Stimulated activated CD8-positive, alpha-beta memory T cell treated with anti-CD3 and anti-CD28 coated beads, Interleukin-7, amount 100 ng/mL, for 1 hour (primary cell): ENCODE measurements at places on chromosomes 3 and 15.

DNA sequence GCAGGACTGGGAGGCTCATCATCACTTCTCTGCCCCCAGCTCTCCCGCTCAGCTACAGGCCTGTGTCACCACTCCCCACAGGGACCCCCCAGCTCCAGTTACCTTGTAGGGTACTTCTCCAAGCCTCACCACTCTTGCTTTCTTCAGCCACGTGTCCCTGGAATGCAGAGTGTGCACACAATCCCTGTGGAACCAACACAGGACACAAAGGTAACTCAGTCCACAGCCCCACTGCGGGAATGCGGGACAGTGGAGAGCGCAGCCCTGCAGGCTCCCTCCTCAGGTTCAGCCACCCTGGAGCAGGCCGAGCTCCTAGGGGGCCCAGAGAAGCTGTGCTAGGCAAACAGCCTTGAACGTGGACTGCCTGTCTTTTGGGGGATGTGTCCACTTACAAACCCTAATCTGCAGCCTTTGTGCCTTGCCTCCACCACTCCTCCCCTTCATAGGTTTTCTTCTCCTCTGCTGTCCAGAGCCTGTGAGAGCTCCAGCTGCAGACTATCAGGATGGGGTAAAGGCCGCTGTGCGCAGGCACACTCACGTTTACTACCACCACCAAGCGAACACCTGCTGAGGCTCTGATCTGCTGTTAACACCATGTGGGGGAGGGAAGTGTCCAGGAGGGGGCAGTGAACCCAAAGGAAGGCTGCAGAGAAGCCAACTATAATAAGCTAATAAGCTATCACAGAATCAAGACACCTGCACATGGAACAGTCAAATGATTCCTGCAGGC lies 26.0 kb downstream of the XPC start:
- no peak for DNase-seq

DNA sequence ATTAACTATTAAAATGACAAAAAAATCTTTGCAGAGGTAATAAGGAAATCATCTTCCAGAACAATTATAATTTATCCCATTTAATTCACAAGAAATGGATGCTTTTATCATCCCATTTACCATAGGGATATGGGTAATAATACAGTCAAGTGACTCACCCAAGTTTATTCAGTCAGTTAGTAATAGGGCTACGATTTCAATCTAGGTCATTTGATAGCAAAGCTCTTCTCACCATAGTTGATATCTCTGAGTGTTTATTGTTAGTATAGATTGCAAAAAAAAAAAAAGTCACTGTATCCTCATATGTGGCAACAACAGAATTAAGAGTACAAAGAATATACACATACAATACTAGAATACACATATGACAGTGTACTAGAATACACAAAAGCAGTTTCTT lies 797.1 kb downstream of the ROBO1 start:
- no peak for DNase-seq

GRCh38 chr3:179091113-179091512 lies 19.5 kb upstream of the ZMAT3 start:
- DNase-seq: no peak

DNA sequence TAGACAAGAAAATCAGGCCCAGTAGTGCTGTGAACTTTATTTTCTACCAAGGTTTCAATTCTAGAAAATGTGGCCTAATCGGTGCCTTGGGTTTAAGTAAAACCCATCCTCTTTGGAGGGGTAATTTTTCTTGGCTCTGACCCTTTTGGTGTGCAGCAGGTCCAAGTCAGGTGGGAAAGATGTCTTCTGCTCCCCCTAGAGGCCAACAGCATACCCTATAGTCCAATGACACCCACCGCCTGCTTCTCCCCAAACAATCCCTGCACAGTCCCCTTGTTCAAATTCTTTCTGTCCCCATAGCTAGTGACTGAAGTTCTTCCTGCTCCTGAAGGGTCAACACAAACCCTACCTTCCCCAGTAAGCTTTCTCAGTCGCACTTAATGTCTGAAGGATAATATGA lies 261.8 kb upstream of the GOLGA6L4 start:
- no peak for DNase-seq

GRCh38 chr3:112437146-112438022 lies 61.9 kb downstream of the BTLA start:
- no peak for DNase-seq

GRCh38 chr3:43041517-43041916 lies 62.4 kb downstream of the GASK1A start:
- DNase-seq: no peak

DNA sequence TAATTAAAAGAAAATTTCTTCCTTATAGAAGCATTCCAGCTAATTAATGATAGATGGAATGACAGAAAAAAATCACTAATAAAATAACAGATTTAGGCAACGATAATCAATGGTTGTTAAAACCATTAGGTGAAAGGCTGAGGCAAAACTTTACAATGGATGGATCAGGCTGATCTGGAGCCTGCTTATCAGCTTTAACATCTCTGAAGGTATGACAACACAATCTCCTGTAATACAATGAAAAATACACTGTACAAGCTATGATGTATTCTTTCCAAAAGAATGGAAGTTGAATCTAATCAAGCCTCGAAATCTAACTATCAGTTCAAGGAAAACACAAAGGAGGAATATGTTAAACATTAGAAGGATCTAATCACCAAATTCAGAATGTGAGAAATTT lies 39.3 kb downstream of the EMC4 start:
- DNase-seq: no peak

- no peak for DNase-seq
Observed at GRCh38 chr3:129827765-129828164, 65.7 kb downstream of the TMCC1 start.

- DNase-seq: no peak
Observed at GRCh38 chr15:78684657-78685056, 43.6 kb upstream of the CHRNB4 start.

- no peak for DNase-seq
Observed at GRCh38 chr3:149845570-149846244, 32.7 kb downstream of the RNF13 start.

DNA sequence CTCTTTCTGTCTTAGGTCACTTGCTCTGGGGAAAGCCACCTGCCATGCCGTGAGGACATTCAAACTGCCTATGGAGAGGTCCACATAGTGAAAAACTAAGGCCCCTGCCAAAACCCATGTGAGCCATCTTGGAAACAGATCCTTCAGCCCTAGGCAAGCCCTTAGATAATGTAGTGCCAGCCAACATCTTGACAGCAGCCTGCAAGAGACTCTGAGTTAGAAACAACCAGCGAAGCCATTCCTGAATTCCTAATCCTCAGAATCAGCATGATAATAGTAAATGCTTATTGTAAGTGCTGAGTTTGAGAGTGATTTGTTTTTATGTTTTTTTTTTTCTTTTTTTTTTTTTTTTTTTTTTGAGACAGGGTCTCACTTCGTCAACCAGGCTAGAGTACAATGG lies 40.6 kb downstream of the LEO1 start:
- no peak for DNase-seq

GRCh38 chr3:184284696-184285095 lies 8.9 kb downstream of the ECE2 start:
- DNase-seq: no peak

DNA sequence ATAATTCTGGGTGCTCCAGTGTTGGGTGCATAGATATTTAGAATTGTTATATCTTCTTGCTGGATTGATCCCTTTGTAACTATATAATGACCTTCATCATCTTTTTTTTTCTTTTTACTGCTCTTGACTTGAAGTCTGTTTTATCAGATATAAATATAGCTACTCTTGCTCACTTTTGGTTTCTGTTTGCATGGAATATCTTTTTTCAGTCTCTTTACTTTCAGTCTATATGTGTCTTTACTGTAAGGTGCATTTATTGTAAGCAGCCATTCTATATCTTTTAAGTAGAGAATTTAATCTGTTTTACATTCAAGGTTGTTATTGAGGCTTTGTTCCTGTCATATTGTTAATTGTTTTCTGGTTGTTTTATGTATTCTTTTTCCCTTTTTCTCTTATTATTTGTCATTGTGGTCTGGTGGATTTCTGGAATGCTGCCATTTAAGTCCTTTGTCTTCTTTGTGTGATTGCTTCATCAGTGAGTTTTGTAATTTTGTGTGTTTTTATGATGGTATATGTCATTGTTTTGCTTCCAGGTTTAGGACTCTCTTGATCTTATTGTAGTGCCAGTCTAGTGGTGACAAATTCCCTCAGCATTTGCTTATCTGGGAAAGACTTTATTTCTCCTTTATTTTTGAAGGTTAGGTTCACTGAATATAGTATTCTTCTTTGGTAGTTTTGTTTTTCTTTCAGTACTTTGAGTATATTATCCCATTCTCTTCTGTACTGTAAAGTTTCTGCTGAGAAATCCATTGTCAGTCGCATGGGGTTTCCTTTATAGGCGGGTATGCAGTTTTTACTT lies 8.3 kb upstream of the PRR23C start:
- no peak for DNase-seq

GRCh38 chr3:115548611-115549010 lies 74.7 kb upstream of the GAP43 start:
- DNase-seq: no peak

DNA sequence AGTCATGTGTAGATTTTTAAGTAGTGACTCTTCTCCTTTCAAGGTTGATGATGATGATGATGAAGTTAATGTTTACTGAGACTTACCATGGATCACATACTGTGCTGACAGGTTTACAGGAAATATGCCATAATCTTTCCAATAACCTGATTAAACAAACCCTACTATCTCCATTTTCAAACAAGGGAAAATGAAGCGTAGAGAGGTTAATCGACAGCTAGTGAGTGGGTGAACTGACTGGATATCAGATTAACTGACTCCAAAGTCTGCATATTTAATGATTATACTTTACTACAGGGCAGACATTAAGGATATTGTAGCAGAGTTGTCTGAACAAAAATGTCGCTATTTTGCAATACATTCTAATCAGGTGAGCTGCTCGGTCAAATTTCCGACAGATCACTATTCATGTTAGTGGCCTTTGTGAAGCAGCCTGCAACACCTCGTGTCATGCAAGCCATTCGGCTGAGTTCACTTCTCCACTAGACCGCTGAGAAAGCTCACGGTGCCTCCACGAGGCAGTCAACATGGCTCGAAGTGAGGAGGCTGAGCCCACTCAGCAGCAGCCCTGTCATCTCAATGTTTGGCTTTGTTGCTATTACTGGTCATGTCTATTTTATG lies 264.2 kb downstream of the NFKBIZ start:
- DNase-seq: no peak

GRCh38 chr3:129824926-129825541 lies 68.5 kb downstream of the TMCC1 start:
- DNase-seq: no peak
